Activated T-helper 2 cell treated with anti-CD3 and anti-CD28 coated beads, Interferon-gamma antibody, Interleukin-2, Interleukin-4, amounts not matched to agents 10 μg/mL and 5 μg/mL and 100 μg/mL, durations not matched to agents 14 hours and 24 hours and 36 hours (primary cell): ENCODE measurements at places on chromosomes 11 and 22.

GRCh38 chr22:23282516-23282915 is 102.2 kb downstream of the BCR start:
- H3K27ac ChIP-seq, result no peak overlapping the region
- H3K36me3 ChIP-seq, result no peaks in the 10 kb centered on the region
- H3K27me3 ChIP-seq, result no peaks in the 10 kb centered on the region
- no peaks in the 10 kb centered on the region for H3K4me1 ChIP-seq

GRCh38 chr11:114562166-114562916 is 2.7 kb upstream of the NXPE1 start:
- H3K27me3 ChIP-seq, result peaks cover 2% of the 10 kb centered on the region
- H3K4me1 ChIP-seq, result peaks cover 4% of the 10 kb centered on the region
- no peak overlapping the region for H3K4me3 ChIP-seq

DNA sequence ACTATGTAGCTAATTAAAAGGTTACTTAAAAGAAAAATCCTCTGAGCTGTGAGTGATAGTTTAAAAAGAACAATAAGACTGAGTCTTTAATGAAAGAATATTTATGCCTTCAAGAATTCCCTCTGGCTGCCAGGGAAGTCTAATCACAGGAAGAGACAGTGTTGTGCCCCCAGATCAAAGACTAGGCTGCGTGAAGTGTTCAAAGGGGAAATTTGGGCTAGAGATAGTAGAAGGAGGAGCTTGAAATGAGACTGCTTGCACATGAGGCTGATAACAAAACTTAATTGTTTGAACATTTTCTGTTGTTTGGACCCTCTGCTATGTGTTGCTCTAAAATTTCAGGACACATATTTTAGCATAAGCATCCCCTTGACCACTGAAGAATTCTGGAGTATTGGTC is 99.7 kb upstream of the MTNR1B start:
- no peak for DNase-seq
- no peaks in the 10 kb centered on the region for H3K27me3 ChIP-seq
- H3K4me1 ChIP-seq, result no peaks in the 10 kb centered on the region
- H3K36me3 ChIP-seq, result no peaks in the 10 kb centered on the region
- no peak overlapping the region for H3K4me3 ChIP-seq

GRCh38 chr22:28873183-28873963 is 10.0 kb upstream of the ZNRF3 start:
- no peaks in the 10 kb centered on the region for H3K36me3 ChIP-seq
- H3K4me1 ChIP-seq, result peaks cover 4% of the 10 kb centered on the region
- no peak for DNase-seq
- peaks cover 9% of the 10 kb centered on the region for H3K27me3 ChIP-seq
- H3K4me3 ChIP-seq, result no peak overlapping the region
- H3K27ac ChIP-seq, result no peak overlapping the region

DNA sequence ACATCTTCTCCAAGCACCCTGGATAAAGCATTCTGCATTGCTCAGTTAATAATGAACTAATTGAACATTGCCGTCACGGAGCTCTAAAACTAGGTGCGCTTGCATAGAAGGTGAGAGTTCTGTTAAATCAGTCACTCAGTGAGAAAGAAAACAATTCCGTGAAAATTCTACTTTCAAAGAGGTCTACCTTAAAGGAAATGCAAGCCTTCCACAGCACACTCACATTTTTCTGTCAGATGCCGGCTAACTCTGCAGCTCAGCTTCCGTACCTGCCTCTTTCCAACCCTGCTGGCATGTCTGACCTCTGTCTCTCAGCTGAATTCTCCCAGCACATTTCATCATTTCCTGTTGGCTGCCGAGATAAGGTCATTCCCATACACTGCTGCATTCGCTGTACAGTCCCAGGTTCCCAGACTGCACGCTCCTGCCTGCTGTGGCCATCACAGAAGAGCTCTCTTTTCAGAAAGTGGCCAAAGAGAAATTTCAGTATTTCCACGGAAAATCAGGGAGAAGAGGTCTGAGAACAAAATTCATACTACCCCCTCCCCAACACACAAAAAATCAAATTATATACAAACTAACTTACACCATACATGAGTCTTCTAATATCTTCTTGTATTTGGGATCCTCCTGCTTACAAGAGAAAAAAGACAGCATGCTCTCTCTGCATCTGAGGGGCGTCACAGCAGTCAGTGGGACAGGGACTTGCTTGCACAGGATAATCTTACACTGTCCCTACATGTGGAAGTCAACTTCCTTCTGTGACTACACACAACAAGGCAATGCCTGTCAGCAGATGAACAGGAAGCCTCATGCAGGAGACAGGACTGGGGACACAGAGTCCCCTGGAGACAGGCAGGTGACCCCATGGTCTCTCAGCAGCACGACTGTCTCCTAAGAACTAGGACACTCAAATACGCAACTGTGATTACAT is 55.1 kb downstream of the PACSIN2 start:
- H3K4me3 ChIP-seq, result peak overlapping the region; percentile 31
- peaks cover 56% of the 10 kb centered on the region for H3K4me1 ChIP-seq
- no peaks in the 10 kb centered on the region for H3K27me3 ChIP-seq
- DNase-seq, result no peak
